CD4-positive, alpha-beta T cell treated with Interleukin-21 for 1 hour (primary cell): ENCODE measurements at places on chromosomes 2 and 18.

DNA sequence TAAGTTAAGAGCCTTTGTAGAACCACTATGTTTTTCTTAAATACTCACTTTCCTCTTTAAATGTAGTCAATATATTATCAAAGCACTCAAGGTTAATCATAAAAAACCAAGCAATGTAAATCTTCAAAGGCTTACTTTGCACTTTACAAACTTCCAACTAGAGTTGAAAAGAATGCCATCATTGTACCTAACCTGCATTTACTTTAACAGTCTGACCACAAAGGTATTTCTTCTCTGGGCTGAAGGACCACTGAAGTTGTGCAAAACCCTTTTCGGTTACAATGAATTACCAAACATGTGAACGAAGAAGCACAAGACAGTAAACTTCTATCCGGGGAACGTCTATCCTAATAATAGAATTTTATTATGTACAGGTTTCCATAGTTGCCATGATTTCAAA lies 3.0 kb downstream of the HNRNPLL start:
- DNase-seq = peak; percentile 51

DNA sequence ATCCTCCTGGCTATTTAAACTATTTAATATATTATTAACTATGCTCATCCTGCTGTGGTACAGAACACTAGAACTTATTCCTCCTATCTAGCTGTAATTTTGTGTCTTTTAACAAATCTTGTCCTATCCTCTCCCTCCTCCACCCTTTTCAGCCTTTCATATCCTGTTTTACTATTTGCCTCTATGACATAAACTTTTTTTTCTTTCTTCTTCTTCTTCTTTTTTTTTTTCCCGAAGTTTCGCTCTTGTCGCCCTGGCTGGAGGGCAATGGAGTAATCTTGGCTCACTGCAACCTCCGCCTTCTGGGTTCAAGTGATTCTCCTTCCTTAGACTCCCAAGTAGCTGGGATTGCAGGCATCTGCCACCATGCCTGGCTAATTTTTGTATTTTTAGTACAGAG lies 201.5 kb downstream of the LPIN1 start:
- no peak for DNase-seq

DNA sequence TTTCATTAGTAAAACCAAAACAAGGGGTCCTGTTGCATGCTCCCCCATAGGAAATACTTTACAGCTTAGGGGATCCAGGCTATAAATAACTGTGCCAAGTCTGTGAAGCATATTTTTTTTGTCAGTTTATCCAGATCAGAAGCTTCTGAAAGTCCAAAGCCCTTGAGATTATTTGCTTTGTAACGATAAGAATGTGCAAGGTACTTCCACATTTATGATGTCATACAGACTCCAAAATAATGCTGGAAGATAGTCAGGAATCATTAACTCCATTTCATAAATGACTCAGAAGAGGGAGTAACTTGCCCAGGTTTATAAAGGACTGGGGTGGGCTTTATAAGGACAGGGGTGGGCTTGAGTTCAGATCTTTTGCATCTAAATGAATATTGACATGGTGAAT lies 29.3 kb downstream of the RDH14 start:
- DNase-seq = no peak

DNA sequence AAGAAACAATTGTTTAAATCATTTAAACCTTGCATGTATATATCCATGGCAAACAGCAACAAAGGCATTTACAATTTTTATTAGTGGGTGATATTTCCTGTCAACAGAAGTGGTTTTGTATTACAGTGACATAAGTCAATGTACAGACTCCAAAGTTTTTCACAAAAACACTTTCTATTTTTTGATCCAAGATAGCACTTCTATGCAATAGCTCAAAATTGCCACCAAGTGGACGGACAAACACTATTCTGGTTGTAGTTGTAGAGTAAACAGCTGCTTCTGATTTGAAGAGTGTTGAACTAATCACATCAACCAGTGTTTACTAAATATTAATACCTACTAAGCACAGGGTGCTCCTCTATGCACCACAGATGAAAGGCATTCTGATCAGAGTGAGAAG lies 421.4 kb downstream of the NCKAP5 start:
- no peak for DNase-seq

DNA sequence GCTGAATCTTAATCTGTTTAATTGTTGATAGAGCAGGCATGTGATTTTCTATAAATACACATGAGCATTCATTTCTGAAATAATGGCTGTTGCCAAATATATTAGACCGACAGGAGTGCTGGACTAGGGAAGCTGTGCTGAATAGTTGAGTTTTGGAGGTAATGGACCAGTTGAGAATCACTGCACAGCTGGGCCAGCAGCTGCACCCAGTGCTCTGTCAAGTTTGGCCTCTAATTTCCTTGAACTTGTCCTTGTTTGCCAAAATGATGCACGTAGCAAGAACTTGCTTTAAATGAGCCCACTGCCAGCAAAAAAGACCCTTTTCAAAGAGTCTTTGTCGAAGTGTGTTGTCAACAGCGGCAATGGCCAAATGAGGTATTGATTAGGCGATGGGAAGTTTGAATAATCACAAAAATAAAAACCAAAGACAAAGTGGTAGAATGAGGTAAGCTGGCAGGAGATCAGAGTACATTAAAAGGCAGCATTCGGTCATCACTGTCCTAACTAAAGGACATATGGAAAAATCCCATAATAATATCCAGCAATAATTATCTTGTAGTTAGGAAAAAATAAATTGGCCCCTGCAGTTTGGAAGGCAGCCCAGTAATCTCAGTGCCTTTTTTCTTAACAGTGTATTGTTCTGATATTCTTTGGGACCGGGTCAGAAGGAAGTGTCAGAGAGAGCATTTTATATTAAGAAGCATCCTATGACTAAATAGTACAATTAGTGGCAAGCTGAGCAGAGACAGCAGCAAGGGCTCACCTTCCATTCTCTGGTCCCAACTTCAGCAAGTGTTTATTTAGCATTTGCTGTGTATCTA lies 126.2 kb downstream of the RAPGEF4 start:
- DNase-seq = no peak
